Cardiac septum (tissue), 1 donor: ENCODE measurements at places on chromosomes 2 and 18. TPM values are rescaled to one million over a fixed set of nuclear protein-coding genes. Genes with fewer than 3 reads are reported as not detected.

Gene FNDC4
- 3.0 TPM for total RNA-seq

Gene NYAP2
- 0.05 TPM for total RNA-seq

Gene TTN
- 4,176 TPM for total RNA-seq

- no peak for DNase-seq
Observed at GRCh38 chr2:170477630-170478029, 237.5 kb upstream of the SP5 start.
